BJ (cell line): ENCODE measurements at places on chromosomes 12 and 14.
A peak's percentile ranks its signal among the peaks of the same experiment; 100 is the strongest.

DNA sequence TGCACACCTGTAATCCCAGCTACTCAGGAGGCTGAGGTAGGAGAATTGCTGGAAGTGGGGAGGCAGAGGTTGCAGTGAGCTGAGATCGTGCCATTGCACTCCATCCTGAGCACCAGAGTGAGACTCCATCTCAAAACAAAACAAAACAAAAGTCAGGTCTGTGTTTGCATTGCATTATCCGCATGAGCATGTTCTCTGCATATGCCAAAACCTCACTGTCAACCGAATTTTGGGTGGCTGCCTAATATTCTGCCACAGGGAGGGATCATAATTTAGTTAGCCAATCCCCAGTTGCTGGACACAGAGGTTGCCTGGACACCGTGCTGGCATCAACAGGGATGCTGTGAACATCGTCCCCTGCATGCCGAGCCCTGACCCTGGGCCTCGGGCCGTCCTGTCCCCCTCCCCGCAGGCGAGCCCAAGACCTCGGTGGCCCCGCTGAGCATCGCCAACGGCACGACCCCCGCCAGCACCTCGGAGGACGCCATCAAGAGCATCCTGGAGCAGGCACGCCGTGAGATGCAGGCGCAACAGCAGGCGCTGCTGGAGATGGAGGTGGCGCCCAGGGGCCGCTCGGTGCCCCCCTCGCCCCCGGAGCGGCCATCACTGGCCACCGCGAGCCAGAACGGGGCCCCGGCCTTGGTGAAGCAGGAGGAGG lies 49.2 kb downstream of the PHETA1 start:
- DNase-seq, result no peak

DNA sequence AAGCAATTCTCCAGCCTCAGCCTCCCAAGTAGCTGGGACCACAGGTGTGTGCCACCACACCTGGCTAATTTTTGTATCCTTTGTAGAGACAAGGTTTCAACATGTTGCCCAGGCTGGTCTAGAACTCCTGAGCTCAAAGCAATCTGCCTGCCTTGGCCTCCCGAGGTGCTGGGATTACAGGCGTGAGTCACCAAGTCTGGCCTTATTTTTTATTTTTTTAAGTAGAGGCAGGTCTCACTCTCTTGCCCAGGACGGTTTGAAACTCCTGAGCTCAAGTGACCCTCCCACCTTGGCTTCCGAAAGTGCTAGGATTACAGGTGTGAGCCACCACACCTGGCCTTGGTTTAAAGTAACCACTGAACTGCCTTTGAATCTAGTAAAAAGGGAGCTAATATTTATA lies 56.8 kb downstream of the SPPL3 start:
- no peak for DNase-seq

GRCh38 chr14:69615496-69616407 lies 4.4 kb downstream of the SUSD6 start:
- peak; percentile 59 for DNase-seq

DNA sequence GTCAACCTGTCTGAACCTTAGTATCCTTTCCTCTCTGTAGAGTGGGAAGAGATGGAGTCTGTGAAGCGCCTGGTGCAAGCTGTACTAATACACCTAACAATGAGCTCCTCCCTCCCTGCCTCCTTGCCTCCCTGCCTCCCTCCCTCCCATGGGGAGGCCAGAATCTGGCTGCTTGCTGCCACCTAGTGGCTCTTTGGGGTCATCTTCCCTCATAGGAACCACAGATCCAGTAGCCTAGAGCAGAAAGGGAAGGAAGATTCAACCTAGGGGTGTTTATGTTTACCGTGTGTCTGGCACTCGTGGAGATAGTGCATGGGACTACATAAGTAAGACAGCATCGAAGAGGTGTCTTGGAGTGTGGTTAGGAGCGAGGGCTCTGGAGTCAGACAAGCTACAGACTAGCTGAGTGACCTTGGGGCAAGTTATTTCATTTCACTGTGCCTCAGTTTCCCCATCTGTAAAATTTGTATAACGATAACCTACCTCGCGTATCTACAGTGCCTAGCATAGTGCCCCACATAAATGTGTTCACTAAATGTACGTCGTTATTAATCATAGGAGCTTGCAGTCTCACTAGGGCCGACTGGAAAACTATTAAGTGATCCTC lies 35.5 kb upstream of the TSPAN9 start:
- no peak for DNase-seq

DNA sequence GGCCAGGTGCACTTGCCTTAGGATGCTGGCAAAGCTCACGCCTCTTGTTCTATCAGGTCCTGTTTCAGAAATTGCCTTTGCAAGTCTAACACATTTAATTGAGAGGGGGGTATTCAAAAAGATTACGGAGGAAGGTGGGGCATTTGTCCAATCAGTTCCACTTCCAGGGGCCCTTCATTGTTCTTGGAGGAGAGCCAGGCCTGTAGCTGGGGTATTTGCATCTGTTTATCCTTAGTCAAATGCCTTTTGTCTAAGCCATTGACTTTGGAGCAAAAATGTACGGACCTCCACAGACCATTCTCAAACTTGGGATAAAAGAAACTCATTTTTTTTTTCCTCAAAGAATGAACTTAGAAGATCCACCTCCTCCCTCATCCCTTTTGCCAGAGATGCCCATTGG lies 582.0 kb downstream of the BCL11B start:
- no peak for DNase-seq
